ENCODE measurements at places on chromosomes 13 and 19.

DNA sequence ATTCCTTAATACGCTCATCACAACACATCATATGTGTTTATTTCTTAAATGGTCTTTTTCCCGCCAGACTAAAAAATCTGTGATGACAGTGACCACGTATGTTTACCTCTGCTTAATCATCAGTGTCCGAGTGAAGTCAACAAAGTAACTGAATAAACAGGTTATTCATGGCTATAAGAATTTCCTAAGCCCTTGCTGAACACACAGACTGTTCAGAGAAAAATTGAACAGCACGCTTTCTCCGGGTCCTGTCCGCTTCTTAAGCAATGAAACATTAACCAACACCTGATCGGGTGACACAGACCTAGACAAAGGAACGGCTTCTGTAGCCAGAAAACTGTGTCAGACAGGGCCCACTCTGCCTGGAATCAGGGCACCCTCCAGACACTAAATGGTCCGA is 14.3 kb downstream of the SAFB2 start:
- no peak for DNase-seq

DNA sequence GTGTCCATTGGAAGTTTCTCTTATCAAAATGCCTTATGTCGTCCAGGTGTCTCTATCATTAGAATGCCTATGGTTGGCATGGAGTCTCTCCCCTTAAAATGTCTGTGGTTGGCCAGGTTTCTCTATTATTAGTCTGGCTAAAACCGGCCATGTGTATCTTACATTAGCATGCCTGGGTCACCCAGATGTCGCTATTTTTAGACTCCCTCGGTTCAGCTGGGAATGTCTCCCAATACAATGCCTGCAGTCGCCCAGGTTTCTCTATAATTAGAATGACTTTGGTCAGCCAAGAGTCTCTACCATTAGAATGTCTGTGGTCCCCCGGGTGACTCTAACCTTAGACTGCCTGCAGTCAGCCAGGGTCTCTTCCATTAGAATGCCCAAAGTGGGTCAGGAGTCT is 1536.1 kb downstream of the UQCRFS1 start:
- no peak for DNase-seq

DNA sequence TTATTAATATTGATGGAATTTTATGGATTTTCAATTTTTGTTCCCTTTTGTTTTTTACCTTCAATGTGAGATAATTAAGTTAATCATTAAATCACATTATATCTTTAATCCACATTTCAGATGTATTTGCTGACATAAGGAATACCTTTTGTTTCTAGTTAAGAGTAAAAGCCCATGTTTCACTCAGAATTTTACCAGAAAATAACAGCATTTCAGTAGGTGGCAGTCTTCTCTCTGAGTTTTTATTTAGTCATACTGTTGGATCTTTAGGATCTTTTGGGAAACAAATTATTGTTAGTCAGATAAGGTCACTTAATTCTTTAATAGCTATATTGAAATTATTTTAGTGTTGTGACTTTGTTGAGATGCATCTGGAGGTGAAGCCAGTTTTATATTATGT is 67.9 kb downstream of the NDFIP2 start:
- DNase-seq: no peak

- DNase-seq: no peak
These were observed 9.6 kb downstream of the LDLR start for GRCh38 chr19:11098861-11099260.

DNA sequence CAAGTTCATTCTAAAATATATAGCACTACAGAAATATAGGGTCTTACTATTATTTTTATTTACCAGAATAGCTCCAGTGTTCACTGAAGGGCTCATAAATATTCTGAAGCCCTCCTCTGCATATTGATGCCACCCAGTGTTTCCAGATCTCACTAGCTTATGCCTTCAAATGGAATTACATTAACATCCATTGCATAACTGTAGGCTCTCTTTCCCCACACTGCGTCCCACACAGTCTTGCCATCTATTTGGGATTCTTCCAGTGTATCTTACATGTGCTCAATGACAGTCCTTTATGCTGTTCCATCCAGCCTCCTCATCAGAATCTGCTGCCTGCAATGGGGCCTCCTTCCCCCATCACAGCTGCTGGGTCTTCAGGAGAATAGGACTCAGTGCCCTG is 137.2 kb downstream of the CYSLTR2 start:
- DNase-seq: no peak

DNA sequence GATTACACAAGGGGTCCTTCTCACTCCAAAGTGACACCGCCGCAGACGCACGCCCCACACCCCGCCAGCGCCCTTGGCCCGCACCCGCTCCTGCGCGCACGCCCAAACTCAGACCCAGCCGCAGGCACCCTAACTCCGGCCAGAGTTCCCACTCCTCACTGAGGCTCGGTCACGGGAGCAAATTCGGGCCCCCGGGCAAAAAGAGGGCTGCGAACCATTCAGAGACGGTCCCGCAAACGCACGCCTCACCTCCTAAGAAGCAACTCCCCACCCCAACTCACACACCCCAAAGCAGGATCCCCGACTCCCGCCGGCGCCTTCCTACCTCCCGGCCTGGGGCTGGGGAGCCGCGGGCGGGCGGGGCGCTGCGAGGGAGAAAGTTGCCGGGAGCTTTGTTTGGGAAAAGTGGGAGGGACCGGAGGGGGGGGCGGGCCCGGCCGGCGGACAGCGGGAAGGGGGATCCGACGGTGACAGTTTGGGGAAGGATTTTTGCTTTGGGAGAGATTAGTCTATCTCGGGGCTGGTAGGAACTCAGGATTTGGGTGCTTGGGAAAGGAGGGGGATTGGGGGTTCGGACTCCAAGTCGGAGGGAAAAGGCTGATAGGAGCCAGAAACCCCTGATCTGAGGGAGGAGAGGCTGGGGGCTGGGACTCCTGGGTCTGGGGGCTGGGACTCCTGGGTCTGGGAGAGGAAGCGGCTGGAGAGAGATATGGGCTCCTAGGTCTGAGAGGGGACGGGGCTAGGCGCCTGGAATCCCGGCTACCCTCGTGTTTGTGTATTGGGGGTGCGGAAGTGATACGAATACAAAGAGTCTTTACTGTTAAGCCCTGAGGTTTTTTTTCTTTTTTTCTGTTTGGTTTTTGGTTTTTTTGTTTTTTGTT is at the start of gene TEAD2:
Gene TEAD2 (minus strand): TSS at position 369 of the 881 bp plus-strand sequence. CDS start 2,341 bp downstream, outside the sequence.
- DNase-seq: no peak

DNA sequence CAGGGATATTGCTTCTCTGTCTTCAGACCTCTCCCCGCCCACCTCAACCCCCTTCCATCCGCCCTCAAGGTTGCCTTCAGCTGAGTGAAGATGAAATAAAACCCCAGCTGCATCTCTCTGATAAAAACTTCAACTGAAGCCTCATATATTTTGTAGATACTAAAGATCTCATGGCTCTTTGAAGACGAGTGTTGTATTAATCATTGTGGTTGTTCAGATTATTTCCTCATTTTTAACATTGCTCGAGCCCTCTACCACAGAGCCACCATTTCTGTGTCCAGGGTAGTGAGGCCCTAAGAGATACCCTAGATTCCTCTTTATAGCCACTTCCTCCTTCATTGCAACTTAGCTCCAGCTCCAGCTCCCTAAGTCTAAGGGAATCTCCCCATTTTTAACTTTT is 312.8 kb upstream of the ZNF507 start:
- DNase-seq: no peak

DNA sequence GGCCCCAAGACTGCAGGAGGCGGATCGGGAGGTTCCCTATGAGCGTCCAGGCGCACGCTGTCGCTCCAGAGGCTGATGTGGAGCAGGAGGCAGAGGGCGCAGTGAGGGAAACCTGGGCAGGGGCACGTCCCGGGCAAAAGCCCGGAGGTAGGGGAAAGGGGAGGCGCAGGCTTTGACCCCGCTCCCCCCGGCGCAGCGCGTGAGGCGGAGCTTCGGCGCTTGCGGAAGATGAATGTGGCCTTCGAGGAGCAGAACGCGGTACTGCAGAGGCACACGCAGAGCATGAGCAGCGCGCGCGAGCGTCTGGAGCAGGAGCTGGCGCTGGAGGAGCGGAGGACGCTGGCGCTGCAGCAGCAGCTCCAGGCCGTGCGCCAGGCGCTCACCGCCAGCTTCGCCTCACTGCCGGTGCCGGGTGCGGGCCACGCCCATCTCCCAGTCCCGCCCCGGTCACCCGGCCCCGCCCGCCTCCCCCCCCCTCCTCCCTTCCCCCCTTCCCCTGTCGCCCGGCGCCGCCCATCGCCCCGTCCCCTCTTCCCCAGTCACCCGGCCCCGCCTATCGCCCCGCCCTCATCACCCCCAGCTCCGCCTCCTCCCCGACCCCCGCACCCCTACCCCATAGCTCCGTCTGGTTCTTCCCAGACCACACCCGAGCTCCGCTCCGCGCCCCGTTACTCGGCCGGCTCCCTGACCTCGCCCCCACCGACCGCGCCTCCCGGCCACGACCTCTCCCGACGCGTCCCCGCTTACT is 4.1 kb downstream of the HMG20B start:
- no peak for DNase-seq

GRCh38 chr13:57996717-57997116 is 365.2 kb downstream of the PCDH17 start:
- DNase-seq: no peak

DNA sequence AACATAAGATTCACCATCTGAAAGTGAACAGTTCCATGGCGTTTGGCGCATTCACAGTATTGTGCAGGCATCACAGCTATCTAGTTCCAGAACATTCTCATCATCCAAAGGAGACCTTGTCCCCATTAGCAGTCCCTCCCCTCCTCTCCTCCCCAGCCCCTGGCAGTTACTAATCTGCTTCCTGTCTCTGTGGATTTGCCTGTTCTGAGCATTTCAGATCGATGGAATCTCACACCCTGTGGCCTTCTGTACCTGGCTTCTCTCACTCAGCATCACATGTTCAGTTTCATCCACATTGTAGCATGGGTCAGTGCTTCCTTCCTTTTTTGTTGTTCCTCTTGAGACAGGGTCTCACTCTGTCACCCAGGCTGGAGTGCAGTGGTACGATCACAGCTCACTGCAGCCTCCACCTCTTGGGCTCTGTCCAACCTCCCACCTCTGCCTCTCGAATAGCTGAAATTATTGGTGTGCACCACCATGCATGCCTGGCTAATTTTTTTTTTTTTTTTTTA is 34.6 kb downstream of the CRTC1 start:
- DNase-seq: no peak

DNA sequence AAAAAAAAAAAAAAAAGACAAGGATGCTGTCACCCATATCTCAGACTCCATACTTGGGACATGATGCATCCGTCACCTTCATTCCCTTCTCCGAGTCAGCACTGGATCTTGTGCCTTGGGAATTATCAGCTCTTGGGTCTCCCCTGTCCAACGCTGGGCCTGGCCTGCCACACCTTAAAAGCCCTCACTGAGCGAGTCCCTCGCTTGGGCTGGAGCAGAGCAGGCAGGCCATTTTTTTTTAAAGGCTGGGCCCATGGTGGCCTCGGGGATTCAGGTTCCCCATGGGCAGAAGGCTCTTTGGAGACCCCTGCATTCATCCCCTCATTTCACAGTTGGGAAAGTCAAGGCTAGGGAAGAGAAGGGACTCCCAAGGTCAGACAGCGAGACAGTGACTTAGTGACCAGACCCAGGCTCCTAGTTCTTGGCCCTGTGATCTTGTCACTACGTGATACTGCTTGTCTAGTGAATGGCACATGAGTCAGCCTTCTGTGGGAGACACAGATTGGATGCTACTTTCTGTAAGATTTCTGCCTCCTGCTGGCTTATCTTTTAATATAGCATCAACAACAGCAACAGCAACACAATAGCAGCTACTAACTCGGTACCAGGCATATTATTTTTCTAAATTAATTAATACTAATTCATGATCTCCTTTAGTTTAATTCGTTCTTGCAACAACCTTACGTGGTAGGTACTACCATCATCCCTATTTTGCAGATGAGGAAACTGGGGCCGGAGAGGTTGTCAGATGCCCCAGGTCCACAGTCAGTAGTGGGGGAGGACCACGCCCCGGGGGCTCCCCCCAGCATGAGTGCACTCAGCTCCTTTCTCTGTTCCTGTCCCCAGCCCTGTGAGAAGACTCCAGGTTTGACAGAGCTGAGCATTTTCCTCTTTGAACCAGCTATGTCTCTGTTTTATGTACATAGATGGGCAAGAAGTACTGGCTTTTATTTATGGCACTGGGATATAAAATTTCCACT is 27.4 kb upstream of the ZNF536 start:
- no peak for DNase-seq

DNA sequence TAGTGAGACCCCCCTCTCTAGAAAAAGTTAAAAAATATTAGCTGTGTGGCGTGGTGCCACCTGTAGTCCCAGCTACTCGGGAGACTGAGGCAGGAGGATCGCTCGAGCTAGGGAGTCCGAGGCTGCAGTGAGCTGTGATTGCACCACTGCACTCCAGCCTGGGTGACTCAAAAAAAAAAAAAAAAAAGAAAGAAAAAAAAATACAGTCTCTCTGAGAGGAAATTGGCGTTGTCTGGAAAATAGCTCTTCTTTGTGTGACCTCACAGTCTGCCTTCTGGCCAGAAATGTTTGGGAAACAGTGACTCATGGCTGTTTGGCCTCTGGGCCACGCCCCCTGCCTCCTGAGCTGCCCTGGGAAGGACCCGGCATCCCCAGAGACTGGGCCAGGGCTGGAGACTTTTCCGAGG is 10.7 kb downstream of the MARCHF2 start:
- DNase-seq: no peak

GRCh38 chr13:43113603-43114002 is 90.2 kb downstream of the DNAJC15 start:
- DNase-seq: no peak

DNA sequence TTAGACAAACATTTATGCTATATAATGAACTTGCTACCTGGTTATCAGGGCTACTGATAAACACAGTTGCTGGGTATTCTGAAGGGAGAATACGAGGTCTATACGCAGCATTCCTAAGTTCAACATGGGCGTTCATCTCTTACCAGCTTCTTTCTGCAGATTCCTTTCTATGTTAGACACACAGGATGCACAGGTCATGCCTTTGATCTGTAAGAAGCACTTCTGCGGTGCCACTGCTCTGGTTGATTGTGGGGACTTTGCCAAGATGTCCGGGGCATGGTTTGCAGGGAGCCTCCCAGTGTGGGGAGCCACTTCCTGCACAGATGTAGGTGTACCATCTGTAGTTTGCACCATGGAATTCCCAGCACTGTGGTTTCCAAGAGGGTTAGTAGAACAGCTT is 40.9 kb downstream of the ATP7B start:
- DNase-seq: peak; percentile 11

GRCh38 chr13:53266757-53267156 is 238.1 kb downstream of the OLFM4 start:
- DNase-seq: no peak

- no peak for DNase-seq
These were observed 425.4 kb downstream of the DCT start for GRCh38 chr13:94053986-94054593.

DNA sequence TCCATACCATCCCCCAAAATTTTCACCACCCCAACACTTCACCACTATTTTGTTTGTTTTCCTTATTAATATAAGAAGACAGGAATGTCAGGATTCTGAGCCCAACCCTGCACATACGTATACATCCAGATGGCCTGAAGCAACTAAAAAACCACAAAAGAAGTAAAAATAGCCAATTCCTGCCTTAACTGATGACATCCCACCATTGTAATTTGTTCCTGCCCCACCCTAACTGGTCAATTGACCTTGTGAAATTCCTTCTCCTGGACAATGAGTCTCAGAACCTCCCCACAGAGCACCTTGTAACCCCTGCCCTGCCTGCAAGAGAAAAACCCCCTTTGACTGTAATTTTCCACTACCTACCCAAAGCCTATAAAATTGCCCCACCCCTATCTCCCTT is 132.5 kb downstream of the ZNF675 start:
- no peak for DNase-seq

- no peak for DNase-seq
These were observed 27.0 kb downstream of the NFIX start for GRCh38 chr19:13022111-13022858.

GRCh38 chr13:106499113-106499512 is 36.3 kb downstream of the EFNB2 start:
- no peak for DNase-seq
